ENCODE measurements at places on chromosomes 5 and 9. TPM values are rescaled to one million over a fixed set of nuclear protein-coding genes. Genes with fewer than 3 reads are reported as not detected.

- DNase-seq = no peak
- no peaks in the 10 kb centered on the region for H3K36me3 ChIP-seq
- peaks cover 35% of the 10 kb centered on the region for H3K27me3 ChIP-seq
- H3K4me3 ChIP-seq = peak overlapping the region; percentile 87
These were observed 1.5 kb upstream of the STC2 start for GRCh38 chr5:173329491-173330337.

DNA sequence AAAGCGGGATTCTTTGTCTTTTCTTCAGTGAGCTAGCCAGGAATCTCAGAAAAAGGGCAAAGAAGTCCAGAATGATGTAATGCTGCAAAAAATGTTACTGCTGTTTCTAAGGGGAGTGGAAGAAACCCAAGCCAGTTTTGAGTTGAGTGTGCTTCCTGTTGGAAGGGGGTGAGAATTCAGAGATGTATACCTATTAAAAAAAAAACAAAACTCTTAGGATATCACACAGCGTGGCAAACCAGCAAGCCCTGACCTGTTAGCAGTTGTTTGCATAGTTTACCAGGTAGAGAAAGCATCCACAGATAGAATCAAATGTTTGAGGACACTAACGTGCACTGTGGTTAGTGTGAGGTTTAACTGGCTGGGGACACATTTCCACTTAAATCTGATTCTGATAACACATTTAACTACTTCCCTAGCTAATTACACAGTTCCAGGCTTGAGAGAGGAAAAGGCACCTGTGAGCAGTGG, 11.4 kb downstream of the BASP1 start:
- no peaks in the 10 kb centered on the region for H3K36me3 ChIP-seq
- peak overlapping the region; percentile 63 for H3K27ac ChIP-seq
- H3K4me3 ChIP-seq = no peak overlapping the region
- peaks cover 36% of the 10 kb centered on the region for H3K4me1 ChIP-seq

DNA sequence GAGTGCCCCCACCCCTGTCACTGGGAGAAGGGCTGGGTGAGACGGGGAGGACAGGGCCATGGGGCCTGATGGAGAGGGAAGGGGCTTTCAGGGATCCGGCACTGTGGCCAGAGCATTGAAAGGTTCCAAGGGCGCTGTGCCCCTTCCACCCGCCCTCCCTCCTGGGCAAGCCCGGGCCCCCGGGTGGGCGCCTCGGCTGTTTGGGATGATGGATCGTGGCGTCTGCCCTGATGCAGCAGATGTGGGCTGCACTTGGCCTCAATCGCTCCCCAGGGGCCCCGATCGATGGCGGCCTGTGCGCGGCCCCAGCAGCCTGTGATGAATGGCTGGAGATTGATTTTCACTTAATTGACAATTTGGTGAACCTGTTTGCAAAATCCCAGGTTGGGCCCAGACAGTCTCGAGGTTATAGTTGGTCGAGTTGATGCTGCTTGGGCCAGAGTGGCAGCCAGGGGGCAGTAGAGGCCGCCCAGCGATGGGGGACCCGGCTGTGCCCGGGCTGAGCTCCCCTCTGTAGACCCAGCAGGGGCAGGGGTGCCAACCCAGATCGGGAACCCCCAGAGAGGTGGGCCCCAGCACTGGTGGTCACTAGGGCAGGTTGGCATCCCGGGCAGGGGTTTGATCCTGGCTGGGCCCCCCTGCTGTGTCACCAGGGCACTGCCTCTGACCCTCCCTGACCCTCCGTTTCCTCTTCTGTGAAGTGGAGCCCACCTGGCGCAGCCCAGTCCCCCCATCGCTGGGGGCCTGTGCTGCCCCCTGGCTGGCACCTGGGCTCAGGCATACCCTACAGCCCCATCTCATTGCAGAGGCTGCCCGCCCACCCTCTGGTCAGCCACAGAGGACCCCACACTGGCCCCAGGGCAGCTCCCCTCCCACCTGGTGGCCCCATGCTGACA, 34.7 kb downstream of the LHX3 start:
- H3K27me3 ChIP-seq = peaks cover 16% of the 10 kb centered on the region
- no peaks in the 10 kb centered on the region for H3K36me3 ChIP-seq
- H3K4me3 ChIP-seq = no peak overlapping the region
- DNase-seq = no peak
- no peaks in the 10 kb centered on the region for H3K4me1 ChIP-seq

DNA sequence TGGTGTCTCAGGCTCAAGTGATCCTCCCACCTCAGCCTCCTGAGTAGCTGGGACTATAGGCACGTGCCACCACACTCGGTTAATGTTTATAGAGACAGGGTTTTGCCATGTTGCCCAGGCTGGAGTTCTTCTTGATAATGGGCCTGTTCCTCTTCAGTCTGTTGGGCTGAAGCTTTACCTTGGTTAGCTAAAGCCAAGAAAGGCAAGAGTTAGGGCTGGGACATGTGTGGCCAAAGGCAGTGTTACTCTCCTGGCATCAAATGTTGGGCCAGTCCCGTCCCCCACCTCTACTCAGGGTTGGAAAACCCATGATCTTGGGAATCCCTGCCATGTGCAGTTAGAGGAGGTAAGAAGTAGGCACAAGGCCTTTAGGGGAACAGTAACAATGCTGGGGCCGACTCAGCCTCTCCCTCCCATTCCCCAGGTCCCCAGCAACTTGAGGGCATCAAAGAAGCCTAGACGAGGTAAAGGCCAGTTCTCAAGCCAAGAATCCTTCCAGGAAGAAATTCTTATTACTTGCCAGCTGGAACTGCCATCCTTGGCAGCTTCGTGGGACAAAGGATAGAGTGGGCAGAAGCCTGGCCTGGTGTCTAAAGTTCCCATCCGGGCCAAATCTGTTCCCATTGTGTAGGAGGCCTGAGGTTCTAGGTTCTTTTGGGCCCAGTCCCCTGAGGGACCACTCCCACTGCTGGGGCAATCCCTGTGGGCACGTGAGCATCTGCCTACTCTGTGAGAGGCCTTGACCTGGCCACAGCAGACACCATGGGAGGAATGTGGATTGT, 4.5 kb downstream of the EGR1 start:
- H3K4me1 ChIP-seq = peaks cover 21% of the 10 kb centered on the region
- H3K27ac ChIP-seq = no peak overlapping the region
- no peak overlapping the region for H3K4me3 ChIP-seq
- H3K27me3 ChIP-seq = no peaks in the 10 kb centered on the region
- no peak for DNase-seq
- peaks cover 20% of the 10 kb centered on the region for H3K36me3 ChIP-seq

GRCh38 chr9:3244963-3245653, 280.7 kb downstream of the RFX3 start:
- H3K27me3 ChIP-seq = no peaks in the 10 kb centered on the region
- no peak overlapping the region for H3K4me3 ChIP-seq
- no peaks in the 10 kb centered on the region for H3K36me3 ChIP-seq
- no peak overlapping the region for H3K27ac ChIP-seq

DNA sequence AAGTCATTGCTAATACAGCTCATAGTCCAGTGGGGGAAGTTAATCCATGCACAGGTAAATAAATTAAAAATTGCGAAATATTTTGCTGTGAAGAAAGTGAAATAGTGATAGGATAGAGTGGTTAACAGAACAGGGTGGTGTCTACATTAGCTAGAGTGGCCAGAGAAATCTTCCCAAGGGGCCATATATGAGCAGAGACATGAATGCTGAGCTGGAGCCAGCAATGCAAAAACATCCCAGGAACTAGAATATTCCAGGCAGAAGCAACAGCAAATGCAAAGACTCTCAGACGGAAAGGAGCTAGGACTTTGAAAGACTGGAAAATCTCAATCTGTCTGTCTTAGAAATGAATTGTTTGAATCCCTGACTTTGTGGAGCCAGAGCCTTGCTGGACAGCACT, 1221.6 kb downstream of the MAT2B start:
- no peak overlapping the region for H3K27ac ChIP-seq
- H3K27me3 ChIP-seq = no peaks in the 10 kb centered on the region
- DNase-seq = no peak
- H3K4me1 ChIP-seq = no peaks in the 10 kb centered on the region
- no peak overlapping the region for H3K4me3 ChIP-seq

DNA sequence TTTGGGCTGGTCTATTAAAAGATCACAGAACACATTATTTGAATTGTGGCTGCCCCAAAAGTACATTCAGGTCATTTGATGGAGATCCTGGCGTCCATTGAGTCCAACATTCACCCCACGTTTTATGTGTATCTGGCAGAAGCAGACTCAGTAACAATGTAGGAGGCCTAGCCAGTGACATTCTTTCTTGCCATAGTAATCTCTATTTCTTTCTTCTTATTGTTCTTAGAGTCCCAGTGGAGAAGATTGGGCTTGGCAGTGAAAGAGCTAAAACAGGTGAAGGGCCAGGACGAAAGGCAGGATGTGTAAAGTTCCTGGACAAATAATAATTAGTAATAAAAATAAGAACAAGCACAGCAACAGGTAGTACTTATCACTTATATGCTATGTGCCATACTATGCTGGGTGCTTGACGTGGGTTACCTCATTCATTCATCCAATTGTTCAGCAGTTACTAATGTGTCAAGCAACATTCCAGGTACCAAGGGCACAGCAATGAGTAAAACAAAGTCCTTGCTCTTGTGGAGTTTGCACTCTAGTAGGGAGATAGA, 12.6 kb upstream of the ANKH start:
- no peak overlapping the region for H3K4me3 ChIP-seq
- H3K27me3 ChIP-seq = no peaks in the 10 kb centered on the region
- no peak for DNase-seq

DNA sequence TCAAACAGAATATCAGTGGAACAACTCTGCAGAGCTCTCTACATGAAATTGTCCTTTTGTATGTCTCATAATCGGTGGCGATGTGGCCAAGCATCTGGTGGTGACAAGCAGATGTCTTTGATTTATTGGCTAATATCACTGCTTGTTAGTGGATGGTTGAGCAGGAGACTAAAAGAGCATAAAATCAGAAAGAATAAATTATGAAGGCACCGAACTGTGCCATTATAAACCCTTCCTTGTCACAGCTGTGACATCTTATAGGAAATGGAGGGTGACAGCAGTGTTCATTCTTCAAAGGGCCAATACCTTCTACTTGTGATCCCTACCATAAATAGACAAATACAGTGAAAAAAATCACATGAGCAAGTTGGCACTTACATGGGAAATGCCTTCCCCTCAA, 1404.3 kb downstream of the MAT2B start:
- H3K27ac ChIP-seq = no peak overlapping the region
- no peak for DNase-seq
- H3K4me1 ChIP-seq = no peaks in the 10 kb centered on the region
- H3K27me3 ChIP-seq = no peaks in the 10 kb centered on the region
- no peak overlapping the region for H3K4me3 ChIP-seq
- H3K36me3 ChIP-seq = no peaks in the 10 kb centered on the region

- DNase-seq = no peak
- H3K4me3 ChIP-seq = no peak overlapping the region
- peaks cover 51% of the 10 kb centered on the region for H3K36me3 ChIP-seq
- no peaks in the 10 kb centered on the region for H3K27me3 ChIP-seq
These were observed 8.6 kb downstream of the UCK1 start for GRCh38 chr9:131522257-131523085.

DNA sequence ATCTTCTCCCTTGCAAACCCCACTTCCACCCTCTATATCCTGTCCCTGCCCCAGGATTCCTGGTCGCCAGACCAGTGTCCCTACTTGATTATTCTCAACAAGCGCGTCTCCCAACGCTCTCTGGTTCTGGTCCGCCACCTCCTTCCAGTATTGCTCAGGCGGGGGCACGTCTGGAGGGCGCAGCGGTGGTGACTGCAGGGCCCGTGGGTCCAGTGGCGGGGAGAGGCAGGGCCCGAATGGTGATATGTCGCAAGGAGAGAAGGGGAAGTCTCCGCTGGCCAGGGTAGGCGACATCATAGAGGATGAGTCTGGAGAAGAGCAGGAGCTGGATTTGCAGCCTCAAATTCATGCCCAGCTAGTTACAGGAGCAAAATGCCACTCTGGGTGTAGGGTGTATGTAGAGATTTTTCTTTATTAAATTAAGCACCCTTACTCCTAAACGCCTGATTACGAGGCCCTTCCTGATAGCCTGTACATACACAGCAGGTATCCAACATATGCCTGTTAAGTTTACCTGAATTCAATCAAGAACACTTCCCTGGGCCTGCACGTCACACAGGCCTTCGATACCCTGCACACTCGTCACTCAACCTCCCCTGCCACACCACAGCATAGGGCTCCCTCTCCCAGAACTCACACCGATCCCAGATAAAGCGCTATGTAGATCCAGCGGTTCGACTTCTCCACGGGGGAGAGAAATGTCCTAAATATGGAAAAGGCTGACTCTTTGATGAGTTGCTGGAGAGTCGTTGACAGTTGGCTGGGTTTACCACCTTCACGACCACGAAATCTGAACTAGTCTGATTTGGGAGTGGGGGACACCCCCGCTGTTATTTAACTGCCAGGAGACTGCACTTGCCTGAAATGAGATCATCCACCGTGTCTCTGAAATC, 4.8 kb downstream of the MCIDAS start:
- H3K4me1 ChIP-seq = peaks cover 8% of the 10 kb centered on the region
- no peak overlapping the region for H3K4me3 ChIP-seq
- H3K27ac ChIP-seq = no peak overlapping the region
- no peak for DNase-seq

GRCh38 chr9:35002623-35003022, 13.1 kb downstream of the DNAJB5 start:
- no peaks in the 10 kb centered on the region for H3K27me3 ChIP-seq
- no peak overlapping the region for H3K27ac ChIP-seq
- DNase-seq = no peak
- H3K4me1 ChIP-seq = peaks cover 25% of the 10 kb centered on the region

DNA sequence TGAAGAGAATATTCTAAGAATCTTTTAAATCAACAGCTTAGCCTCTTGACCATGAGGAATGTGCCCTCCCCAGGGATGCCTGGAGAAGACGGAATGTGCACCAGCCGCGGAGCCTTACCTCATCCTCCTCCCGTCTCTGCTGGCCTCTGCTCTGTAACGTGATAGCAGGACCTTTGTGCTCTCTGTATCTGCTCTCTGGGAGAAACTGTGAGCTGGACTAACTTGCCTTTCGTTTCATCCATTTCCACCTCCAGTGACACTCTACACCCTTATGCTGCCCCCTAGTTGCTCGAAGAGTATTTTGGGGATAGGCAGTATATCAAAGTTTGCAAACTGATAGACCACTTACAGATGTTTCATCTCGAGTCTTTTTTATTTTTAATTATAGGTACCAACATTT, 141.4 kb downstream of the NPR3 start:
- H3K36me3 ChIP-seq = no peaks in the 10 kb centered on the region
- no peak overlapping the region for H3K27ac ChIP-seq
- H3K4me1 ChIP-seq = no peaks in the 10 kb centered on the region
- H3K4me3 ChIP-seq = no peak overlapping the region
- DNase-seq = no peak

GRCh38 chr9:73213300-73213699, 61.6 kb downstream of the ANXA1 start:
- H3K4me3 ChIP-seq = no peak overlapping the region
- no peaks in the 10 kb centered on the region for H3K4me1 ChIP-seq
- no peaks in the 10 kb centered on the region for H3K36me3 ChIP-seq

MFAP3 gene
- polyA plus RNA-seq = 43.4 TPM

GABRA1 gene
- polyA plus RNA-seq = not detected

EXOSC2 gene
- polyA plus RNA-seq = 37.5 TPM

EDIL3 gene
- polyA plus RNA-seq = 0.08 TPM

SAXO1 gene
- not detected for polyA plus RNA-seq

BNC2 gene
- 1.1 TPM for polyA plus RNA-seq

GLRA1 gene
- polyA plus RNA-seq = not detected

MAPK9 gene
- polyA plus RNA-seq = 25.2 TPM

Measured in keratinocyte (primary cell).